Activated CD4-positive, alpha-beta T cell treated with anti-CD3 and anti-CD28 coated beads, Interleukin-2, amount 50 U/mL, for 1 hour (primary cell): ENCODE measurements at places on chromosomes 3 and 15.

- no peak for DNase-seq
Measured at GRCh38 chr15:35519541-35520149, 26.3 kb downstream of the DPH6 start.

DNA sequence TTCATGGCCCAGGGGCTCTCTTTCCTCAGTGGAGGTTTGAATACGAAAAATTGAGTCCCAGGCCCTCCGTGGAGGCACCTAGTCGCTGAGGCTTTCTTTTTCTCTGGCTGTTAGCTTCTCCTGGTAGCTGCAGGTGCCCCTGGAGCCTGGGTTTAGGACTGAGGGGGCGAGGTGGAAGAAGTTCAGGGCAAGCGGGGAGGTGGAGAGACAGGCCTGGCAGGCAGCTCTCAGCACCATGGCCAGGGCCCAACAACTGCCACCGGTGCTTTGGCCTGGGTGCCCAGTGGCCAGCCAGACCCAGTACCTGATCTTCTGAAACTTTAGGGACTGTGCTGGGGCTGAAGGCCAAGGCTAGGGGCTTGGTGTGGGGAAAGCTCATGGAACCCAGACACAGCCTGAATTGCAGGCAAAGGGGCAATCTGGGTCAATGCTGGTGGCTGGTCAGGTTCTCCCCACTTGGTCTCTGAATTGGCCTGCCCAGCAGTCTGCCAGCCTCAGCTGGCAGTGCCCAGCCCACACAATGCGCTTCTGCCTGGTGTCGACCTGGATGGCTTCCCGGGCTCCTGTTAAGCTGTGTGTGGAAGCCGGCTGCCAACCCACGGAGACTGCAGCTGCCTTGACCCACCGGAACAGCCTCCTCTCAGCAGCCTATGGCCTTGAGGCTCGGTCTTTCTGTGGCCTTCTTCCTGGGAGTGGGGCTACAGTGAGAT lies 30.3 kb upstream of the POLG start:
- no peak for DNase-seq

DNA sequence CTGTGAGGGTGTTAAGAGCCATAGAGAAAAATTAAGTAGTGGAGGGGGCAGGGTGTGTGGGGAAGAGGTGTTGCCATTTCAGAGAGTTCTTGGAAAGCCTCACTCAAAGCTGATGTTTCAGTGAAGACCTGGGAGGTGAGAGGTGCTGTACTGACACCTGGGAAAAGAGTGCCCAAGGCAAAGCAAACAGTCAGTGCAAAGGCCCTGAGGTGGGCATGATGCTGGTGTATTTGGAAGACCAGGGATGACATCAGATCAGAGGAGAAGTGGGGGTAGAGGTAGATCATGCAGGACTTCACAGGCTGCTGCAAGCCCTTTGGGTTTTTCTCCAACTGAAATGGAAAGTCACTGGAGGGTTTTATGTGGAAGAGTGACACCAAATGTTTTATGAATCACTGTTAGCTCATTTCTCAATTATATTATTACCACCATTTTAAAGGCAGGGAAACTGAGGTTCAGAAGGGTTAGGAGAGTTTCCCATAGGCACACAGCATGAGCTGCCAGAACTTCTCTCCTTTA lies 42.8 kb upstream of the SMAD3 start:
- DNase-seq, result no peak

GRCh38 chr3:46098319-46098761 lies 71.1 kb upstream of the XCR1 start:
- no peak for DNase-seq

GRCh38 chr3:183027276-183027675 lies 46.9 kb upstream of the DCUN1D1 start:
- no peak for DNase-seq

GRCh38 chr3:145089337-145089736 lies 1071.6 kb downstream of the PLOD2 start:
- no peak for DNase-seq

GRCh38 chr15:67999320-68000100 lies 54.6 kb upstream of the PIAS1 start:
- no peak for DNase-seq

- DNase-seq, result no peak
Measured at GRCh38 chr15:90837094-90837493, 31.3 kb upstream of the FURIN start.

DNA sequence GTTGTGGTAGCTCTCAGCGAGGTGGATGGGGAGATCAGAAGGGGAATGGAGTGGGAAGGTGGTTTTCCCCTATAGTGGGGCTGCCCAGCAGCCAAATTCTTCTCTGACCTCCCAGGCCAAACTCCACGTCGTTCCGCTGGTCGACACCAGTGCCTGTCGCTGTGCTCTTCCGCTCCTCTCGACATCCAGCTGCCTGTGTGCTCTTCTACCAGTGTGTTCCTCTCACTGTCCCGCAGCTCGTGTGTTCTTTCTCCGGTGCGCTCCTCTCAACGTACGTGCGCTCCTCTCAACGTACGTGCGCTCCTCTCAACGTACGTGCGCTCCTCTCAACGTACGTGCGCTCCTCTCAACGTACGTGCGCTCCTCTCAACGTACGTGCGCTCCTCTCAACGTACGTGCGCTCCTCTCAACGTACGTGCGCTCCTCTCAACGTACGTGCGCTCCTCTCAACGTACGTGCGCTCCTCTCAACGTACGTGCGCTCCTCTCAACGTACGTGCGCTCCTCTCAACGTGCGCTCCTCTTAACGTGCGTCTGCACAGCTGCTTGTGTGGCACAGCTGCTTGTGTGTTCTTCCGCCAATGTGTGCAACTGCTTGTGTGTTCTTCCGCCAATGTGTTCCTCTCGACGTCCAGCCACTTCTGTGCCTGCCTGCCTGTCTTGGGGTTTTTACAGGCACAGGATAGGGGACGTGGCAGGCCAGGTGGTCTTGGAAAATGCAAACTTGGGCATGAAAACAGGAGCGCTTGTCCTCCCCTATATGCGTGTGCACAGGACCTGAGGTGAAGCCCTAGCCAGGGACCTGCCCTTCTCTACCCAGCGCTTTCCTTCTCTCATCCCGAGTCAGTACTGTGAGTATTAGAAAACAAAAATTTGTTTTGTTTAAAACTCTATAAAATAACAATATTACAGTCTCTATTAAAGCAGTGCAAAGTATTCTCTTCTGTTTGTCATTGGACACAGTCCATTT lies 991.1 kb downstream of the GBE1 start:
- no peak for DNase-seq

GRCh38 chr3:8952130-8952529 lies 11.1 kb downstream of the RAD18 start:
- no peak for DNase-seq

- DNase-seq, result no peak
Measured at GRCh38 chr3:37902674-37903073, 41.0 kb downstream of the CTDSPL start.

GRCh38 chr3:29683018-29683993 lies 402.4 kb downstream of the RBMS3 start:
- DNase-seq, result no peak

GRCh38 chr15:91400481-91400880 lies 300.4 kb downstream of the SV2B start:
- DNase-seq, result no peak

GRCh38 chr3:13283877-13284264 lies 136.3 kb downstream of the NUP210 start:
- no peak for DNase-seq

GRCh38 chr15:61702224-61703020 lies 357.8 kb downstream of the VPS13C start:
- DNase-seq, result no peak

DNA sequence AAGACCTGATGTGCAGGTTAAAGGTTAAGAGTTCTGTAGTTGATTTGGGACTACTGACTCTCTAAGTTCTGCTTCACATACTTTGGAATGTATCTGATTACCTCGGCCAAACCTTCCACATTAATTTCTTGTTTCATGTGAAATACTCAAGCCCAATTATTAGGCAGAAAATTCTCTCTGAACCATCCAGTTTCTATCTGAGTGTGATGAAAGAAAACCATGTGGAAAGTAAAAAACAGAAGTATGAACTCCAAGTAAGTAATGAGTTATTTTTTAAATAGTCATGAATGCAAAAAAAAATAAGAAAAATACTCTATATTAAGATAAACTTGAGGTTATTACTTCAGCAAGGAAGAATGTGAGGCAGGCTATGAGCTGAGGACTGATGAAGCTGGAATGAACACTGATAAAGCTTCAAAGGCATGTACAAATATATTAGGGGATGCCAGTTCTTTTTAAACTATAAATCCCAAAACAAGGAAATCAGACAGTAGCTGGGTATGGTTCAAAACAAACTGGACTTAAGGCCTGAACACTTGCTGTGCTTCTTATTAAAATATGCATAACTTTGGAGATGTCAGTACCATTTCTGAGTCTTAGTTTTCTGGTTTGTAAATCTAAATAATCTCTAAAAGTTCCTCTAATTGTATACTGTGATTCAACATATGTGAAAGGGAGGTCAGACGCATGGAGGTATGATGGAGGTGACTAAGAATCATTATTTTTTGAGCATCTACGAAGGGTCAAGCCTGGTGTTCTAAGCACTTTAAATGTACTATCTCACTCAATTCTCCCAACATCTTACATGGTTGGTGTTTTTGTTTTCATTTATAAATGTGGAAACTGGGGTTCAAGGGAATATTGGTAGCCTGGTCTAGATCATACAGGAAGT lies 59.6 kb downstream of the COL6A6 start:
- DNase-seq, result no peak

DNA sequence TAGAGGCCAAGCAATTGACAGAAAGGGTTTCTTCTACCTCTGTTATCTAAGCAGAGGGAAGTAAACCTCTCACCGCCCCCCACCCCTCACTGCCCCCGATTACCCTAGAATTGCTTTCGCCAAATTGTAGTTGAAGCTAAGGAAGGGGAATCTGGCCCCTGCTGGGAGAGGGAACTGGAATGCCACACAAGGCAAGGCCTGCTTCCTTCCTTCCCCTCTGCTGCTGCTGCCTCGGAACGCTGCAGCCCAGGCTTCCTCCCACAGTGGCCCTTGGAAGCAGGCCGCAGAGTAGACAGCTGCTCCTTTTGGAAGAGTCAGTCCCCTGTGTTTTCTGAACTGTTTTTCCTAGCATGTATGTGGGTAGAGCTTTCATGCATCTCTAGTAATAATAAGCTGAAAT lies 21.6 kb downstream of the RLBP1 start:
- no peak for DNase-seq

DNA sequence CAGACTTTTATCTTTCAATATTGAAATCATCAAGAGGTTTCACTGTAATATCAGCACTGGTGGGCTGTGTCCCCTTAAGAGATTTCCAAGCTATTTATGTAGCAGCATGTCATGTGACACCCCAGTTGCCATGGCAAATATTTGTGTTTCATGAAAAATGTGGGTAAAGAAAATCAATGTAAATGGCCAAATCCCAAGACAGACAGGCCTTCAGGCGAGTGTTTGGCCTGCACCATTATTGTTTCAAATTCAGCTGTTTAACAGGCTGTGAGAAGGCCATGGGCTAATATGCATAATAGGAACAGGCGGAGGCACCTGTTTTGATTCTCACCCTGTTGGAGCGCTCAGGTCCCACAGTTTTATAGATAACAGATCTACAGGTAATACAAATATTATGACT lies 104.2 kb downstream of the IQCH start:
- DNase-seq, result no peak

DNA sequence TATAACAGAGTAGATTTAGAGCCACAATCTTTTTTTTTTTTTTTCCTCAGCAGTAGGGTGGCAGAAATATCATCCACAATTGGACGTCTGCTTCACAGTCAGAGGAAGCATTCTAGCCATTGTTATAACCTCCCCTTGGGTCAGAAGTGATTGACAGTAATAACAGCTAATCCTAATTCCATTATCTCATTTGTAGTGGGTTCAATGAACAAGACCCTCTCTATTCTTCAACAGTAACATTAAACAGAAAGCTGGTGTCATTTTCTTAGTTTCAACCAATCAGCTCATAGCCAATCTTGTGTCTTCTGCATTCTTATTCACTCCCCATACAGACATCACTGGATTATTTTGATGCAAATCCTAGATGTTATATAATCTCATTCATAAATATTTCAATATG lies 44.6 kb downstream of the QTRT2 start:
- DNase-seq, result no peak

- no peak for DNase-seq
Measured at GRCh38 chr3:66265649-66266048, 44.8 kb downstream of the SLC25A26 start.

DNA sequence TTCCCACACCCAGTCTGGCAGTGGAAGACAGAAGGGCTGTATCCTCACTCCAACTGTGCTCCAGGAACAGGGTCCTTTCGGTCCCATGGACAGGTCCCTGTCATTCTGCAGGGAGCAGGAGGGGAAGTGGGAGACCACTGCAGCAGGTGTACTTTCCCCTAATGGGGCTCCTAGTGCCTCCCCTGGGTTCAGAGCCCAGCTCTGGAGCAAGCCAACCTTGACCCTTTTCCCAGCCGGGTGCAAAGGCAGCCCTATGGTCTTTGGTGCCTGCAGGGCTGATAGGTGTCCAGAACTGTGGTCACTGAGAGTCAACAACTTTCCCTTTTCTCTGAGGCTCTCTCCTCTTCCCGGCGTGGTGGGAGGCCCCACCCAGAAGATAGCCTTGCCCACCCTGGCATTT lies 26.8 kb downstream of the MAGEF1 start:
- no peak for DNase-seq
